ENCODE measurements at places on chromosomes 5 and 9.

- no peak for DNase-seq
These were observed 151.3 kb upstream of the TLX3 start for GRCh38 chr5:171157775-171158174.

- DNase-seq = peak; percentile 33
These were observed 10.2 kb downstream of the C9orf50 start for GRCh38 chr9:129610473-129611306.

- no peak for DNase-seq
These were observed 5.1 kb upstream of the PCDH1 start for GRCh38 chr5:141883184-141883891.

DNA sequence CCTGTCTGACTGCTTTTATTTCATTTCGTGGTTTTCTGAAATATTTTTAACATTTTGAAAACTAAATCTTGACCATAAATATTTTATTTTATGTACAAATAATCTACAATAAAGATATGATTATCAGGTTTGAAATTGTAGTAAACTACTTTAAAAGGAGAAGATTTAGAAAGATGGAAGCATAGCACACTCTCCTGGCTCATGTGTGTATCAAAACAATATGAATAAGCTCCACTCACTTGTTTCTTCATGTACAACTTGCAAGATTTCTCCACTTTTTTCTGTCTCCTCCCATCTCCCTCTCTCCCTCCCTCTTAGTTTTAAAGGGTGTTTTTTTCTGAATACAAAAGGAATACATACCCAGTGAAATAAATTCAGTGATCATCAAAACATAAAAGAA, 15.4 kb upstream of the VPS13A start:
- no peak for DNase-seq

DNA sequence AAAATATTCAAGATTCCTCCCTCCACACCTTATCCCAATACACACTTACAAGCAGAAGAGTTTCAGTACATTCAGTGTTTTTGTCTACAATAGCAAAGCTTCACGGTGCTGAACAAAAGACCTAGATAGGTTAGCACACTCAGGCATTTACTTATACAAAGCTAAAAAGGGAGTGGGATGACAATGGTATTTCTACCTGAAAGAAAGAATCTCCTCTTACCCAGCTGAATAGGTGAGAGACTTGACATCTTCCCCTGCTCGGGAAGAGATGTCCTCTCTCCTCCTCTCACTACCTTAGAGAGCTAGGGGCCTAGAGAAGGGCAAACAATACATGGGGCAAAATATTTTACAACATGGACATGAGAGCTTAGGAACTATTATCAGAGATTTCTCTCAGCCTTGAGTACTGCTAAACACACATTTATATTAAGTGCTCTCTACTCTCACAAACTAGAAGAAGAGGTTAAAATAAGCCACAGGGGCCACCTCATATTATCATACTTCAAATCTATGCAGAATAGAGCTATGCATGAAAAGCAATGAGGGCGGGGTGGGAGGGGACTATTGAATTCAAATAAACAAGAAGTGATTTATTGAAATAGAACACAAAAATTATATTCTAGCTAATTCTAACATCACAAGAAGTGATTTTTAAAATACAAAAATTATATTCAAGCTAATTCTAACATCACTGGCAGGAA, 38.6 kb upstream of the RNF38 start:
- DNase-seq = no peak

Data from SHP77 (cell line).